Kidney (tissue), 22 donors: ENCODE measurements at places on chromosomes 2 and 18.

GRCh38 chr2:9288233-9288632 is 81.6 kb downstream of the ASAP2 start:
- no peak for DNase-seq

- no peak for DNase-seq
These were observed 507.8 kb downstream of the FBXO15 start for GRCh38 chr18:73639788-73640187.

DNA sequence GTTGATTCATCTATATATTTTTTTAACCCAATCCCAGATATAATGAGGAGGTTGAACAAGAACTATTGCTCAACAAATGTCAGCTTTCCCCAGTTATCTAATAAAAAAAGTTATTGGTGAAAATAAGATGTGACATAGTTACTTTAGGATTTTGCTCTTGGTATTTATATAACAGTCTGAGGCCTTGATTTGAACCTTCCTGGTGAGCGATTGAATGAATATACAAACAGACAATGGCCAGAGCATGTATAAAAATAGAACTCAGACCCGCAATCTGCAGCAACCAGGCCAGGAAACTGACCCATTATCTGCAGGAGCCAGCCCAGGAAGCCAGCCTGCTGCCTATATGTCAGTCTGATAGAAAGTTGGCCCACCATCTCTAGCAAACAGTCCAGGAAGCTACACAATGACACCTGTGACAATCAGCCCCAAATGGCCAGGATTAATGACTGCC is 81.6 kb downstream of the HS6ST1 start:
- no peak for DNase-seq

DNA sequence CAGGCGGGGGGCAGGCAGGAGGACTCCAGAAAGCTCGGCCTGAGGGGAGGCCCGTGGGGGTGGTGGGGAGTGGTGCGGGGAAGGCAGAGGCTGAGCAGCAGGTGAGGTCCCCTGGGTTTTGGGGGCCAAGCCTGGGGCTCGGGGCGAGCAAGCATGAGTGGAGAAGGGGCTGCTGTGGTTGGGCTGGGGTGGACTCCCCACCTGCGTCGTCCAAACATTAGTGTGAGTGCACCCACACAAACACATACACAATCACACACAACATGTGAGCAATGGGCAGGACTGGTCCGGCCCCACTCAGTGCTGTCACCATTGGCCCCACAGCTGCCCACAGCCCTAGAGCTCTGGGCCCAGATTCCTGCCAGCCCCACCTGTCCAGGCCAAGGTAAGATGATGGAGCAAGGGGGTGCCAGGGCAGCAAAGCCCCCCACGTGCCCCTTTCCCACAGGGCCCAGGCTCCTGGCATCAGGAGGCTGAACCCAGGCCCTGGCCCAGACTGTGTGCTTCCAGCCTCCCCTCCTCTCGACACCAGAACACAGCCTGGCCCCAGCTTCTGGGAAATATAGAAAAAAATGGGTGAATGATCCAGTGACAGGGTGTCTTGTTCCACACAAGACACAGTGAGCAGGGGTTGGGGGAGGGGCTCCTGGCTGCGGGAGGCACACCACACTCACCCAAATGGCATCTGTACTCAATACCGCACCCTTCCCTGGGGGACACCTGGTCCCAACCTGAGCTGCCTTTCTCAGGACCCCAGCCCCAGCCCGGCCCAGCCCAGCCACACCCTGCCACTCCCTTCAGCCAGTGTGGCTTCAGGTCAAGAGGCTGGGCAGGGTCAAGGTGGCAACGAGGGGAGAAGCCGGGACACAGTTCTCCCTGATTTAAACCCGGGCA is 463 bp upstream of the ALPP start:
- no peak for DNase-seq

DNA sequence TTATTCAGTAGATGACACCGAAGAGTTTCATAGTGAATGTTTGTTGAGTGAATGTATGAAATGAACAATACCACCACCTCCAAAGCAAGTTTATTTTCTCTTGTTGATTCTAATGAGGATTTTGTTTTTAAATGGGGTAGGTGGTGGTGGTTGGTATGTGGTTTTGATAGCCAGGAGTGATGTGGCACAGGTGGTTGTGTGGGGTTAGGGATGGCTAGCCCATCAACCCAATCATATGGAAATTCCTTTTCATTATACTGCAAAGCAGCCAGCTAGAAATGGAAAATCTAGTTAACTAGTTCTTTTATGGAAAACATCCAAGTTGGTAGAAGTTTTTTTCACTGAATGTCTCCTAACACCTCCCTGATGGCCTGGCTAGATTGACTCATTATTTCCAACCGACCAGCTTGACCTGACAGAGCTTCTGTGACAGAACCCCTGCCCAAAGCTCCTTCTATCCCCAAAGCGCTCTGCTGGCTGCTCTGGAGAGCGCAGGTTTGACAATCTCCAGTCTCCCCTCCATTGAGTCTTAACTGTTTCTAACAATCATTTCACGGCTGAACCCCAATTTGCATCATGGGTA is 376.9 kb downstream of the MTX2 start:
- DNase-seq = no peak

- no peak for DNase-seq
These were observed 88.7 kb downstream of the KLHL14 start for GRCh38 chr18:32684096-32684495.
